ENCODE measurements at places on chromosomes 7 and 10. TPM values are rescaled to one million over a fixed set of nuclear protein-coding genes. Genes with fewer than 3 reads are reported as not detected.

- DNase-seq: no peak
Observed at GRCh38 chr7:46007990-46008643, 87.0 kb upstream of the IGFBP3 start.

- no peak for DNase-seq
Observed at GRCh38 chr7:125559921-125560320, 630.3 kb upstream of the POT1 start.

GRCh38 chr10:127848226-127848625 is 44.5 kb downstream of the CLRN3 start:
- no peak for DNase-seq

GRCh38 chr7:47584536-47584895 is 2.6 kb upstream of the TNS3 start:
- DNase-seq: no peak

GRCh38 chr10:88992921-88993524 is 2.4 kb downstream of the FAS start:
- DNase-seq: no peak

DNA sequence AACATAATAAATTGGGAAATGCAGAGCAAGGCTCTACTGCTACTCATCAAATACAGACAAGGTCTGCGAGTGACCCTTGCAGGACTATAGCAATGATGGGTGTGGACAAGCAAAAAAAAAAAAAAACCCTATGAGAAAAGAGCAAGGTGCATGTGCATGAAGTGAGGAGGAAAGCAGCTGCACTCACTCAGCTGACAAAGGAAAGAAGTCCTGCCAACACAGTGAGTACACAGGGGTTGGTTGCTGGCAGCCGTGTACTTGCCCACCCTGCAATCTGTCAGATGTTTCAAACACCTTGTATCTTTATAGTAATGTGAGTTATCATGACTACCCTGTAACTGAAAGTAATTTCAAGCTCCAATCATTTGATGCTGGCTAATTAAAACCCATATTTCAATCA is 20.5 kb downstream of the CHCHD3 start:
- DNase-seq: peak; percentile 40

DNA sequence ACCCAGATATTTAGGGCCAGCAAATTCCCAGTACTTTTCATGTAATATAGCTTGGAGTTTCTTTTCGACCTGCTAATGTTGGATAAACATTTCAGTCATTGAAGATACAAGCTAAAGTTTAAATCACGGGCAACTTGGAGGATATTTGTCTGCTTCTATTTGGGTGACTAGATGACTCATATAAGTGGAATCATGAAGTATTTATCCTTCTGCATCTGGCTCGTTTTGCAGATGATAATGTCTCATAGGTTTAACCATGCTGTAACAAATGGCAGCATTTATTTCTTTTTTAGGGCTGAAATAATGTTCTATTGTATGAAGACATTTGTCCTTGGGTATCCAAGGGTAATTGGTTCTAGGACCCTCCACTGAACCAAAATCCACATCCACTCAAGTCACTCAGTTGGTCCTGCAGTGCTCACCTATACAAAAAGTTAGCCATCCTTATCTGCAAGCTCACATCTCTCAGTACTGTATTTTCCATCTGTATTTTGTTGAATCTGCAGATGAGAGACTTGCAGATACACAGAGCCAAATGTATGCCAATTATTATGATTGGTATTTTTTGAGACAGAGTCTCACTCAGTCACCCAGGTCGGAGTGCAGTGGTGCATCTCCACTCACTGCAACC is 187.2 kb upstream of the CSTF2T start:
- no peak for DNase-seq

GRCh38 chr10:69948261-69948660 is 104.4 kb upstream of the MACROH2A2 start:
- no peak for DNase-seq

DNA sequence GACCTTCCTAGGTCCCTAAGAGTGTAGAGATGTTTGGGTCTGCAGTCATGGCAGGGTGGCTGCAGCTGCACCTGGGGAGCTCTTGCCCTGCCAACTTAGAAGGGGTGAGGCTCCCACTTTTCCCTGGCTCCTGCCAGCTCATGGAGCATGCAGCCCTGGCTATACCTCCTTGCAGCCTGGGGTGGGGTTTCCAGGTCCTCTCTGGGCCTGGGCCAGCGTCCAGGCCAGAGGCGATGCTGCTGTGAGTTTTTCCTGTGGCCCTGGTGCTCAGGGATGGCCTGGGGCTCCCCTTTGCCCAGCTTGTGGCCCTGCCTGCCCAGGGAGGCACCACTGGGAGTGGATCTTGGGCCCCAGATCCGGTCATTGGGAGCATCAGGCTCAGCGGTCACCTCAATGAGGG is 109.8 kb upstream of the FAM180A start:
- no peak for DNase-seq

DNA sequence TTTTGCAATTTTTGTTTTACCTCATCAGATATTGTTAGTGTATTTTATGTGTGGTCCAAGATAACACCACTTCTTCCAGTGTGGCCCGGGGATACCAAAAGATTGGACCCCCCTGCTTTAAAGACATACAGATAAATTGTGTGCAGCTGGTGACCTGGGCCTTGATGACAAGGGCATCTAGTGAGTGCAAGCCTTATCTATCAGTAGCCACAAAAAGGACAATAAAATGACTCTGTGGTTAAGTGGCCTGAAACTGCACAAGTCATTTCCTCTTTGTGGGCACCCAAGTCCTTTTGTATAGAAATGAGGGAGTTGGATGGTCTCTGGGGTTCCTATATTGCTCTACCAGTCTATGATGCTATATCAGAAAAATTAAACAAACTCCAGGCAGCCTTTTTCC is 98.1 kb downstream of the PARD3 start:
- no peak for DNase-seq

DNA sequence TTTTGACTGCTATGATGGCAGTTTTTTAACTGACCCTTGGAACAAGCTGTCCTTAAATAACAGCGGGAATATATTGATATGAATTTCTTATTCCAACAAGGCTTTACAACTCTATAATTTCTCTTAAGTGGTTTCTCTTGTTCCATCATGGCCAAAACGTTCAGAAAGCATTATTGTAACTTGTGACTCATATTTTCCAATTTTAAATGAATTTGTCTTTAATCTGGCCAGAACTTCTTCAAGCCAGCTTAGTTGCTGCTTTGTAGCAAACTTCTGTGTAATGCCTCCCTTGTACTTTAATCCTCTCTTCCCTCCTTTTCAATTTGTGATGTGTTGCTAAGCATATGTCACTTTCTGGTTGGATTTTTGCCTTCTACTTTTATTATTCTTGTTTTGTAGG is 271.9 kb downstream of the KIF20B start:
- no peak for DNase-seq

DNA sequence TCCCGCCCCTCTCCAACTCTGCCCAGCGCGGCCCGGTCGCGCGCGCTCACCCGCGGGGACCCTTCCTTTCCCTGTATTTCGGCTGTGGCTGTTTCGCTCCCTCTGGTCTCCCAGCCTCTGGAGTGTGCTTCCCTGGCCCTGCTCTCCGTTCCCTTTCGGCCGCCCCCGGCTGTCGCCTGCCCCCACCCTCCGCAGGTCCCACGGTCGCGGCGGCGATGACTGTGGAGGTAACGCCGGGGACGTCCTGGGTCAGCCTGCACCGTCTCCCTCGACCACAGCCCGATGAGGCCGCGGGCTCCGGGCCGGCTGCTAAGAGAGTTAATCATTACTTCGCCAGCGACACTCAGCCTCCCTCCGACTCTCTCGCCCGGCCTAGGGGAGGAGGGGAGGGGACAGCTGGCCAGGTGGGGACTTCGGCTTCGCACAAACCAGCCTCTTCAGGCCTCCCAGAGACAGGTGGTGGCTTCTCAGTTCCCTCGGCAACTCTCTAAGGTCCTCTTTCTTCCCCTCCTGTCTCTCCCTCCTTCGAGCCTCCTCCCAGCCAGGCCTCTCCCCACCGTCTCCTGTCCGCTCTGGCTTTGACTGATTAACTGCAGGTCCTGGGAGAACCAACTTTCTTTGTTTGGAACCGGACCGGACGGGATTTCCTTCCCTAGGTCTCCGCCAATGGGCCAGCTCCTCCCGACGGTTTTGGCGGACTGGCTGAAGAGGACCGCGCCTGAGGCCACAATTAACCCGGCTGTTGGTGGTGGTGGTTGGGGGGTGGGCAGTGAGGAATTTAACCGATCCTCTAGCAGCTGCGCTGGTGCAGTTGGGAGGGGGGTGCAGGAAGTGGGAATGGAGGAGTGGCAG is 5.6 kb upstream of the PAX2 start:
- no peak for DNase-seq

DNA sequence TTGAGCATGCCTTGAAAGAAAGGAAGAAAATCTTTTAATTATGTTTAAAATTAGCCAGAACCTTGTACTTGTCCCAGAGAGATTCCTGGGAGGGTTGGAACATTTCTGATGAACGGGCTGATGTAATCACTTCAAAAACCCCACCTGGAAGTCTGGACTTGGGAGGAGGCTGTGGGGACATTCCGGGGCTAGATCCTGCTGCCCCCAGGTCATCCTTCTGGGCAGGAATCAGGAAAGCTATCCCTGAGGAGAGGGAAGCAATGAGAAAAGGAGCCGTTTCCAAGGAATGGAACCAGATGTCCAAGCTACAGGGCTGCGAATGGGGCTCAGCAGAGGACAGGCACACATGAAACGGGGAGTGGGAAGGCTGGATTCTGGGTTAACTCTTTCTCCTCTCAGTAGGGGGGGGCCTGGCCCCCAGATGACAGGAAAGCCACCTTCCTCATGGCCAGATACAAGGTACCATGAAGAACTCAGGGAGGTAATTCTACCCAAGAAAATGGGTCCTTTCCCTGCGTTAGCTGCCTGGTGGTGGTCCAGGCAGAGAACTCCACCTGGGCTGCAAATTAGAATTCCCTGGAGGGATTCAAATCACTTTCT is 280.1 kb downstream of the TCF7L2 start:
- no peak for DNase-seq

DNA sequence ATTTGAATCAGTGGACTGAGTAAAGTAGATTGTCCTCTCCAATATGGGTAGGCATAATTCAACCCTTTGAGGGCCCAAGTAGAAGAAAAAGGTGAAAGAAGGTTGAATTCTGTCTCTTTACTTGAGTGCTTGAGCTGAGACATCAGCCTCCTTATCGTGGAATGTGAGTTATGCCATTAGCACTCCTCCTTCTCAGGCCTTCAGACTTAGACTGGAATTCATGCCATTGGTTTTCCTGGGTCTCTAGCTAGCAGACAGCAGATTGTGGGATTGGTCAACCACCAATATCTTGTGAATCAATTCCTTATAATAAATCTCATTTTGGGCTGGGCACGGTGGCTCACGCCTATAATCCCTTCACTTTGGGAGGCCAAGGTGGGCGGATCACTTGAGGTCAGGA is 89.2 kb downstream of the CUL2 start:
- DNase-seq: no peak

- DNase-seq: no peak
Observed at GRCh38 chr7:42877862-42878261, 34.0 kb downstream of the C7orf25 start.

GRCh38 chr7:94177441-94177840 is 173.3 kb upstream of the BET1 start:
- DNase-seq: no peak

- DNase-seq: no peak
Observed at GRCh38 chr7:140657891-140658290, 14.9 kb upstream of the ADCK2 start.

DNA sequence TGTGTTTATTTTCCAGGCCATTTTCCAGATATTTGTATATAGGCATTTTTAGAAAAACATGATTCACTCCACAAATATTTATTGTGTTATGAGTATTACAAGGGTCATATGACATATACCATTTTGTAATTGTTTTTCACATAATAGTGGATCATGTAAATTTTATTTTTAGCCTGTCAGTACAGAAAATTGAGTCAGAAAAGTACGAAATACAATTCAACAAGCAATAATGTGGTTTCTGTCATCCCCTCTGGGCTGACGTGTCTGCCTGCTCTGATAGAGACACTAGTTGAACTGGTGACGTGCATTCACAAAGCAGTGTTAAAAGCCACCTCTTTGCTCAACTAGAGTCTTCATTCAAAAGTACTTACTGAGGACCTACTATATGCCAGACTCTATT is 97.9 kb upstream of the STEAP1B start:
- DNase-seq: no peak

DNA sequence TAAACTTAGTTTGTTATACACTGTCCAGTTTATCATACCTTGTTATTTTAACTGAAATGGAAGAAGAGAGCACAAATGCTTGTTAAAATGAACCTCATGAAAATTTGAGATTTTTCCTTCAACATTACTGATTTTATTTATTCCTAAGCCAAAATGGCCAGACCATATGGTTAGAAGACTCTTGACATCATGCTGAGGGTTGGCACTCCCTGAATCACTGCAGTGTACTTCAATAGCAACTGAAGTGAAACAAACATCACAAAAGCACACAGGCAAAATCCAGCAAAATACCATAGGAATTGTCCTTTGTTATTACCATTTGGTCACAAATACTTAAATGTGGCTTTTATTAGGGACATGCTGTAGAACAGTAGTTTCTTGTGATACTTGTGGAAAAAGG is 347.8 kb downstream of the NXPH1 start:
- DNase-seq: no peak

DNA sequence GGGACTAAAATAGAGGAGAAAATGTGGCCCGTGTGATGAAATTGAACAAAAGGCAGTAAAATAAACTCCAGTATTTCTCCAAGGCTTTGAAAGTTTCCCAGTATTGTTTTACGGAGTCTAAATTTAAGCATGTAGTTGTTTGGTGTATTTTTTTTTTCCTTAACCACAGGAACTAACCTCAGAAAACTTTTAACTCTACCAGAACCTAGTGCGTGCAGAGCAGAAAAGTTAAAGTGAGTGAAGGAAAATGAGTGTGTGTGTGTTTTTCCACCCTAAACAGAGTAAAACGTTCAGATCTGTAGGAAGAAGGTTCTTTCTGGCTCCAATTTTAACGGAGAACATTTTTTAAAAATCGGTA is 812 bp downstream of the PROSER2 start:
- DNase-seq: no peak

- DNase-seq: no peak
Observed at GRCh38 chr10:60921633-60922032, 22.4 kb downstream of the RHOBTB1 start.

- DNase-seq: no peak
Observed at GRCh38 chr7:7536396-7537019, 835 bp upstream of the COL28A1 start.

The ATOH7 gene
- not detected for total RNA-seq

The PDZD7 gene
- 0.17 TPM for total RNA-seq

The HMX3 gene
- total RNA-seq: not detected

The FAM25G gene
- total RNA-seq: not detected

The PRR15 gene
- total RNA-seq: 0.35 TPM

The TLX1 gene
- total RNA-seq: not detected

The PRKAR1B gene
- total RNA-seq: 16.5 TPM

The AKR1D1 gene
- not detected for total RNA-seq

The GARIN1A gene
- total RNA-seq: 0.97 TPM

Data from left ventricle myocardium superior (tissue), 1 donor.